ENCODE measurements at places on chromosomes 13 and 19.
A peak's percentile ranks its signal among the peaks of the same experiment; 100 is the strongest.

GRCh38 chr19:20162821-20163220 lies 4.2 kb upstream of the ZNF486 start:
- DNase-seq: no peak

GRCh38 chr13:25253702-25254101 lies 33.6 kb downstream of the MTMR6 start:
- DNase-seq: no peak

DNA sequence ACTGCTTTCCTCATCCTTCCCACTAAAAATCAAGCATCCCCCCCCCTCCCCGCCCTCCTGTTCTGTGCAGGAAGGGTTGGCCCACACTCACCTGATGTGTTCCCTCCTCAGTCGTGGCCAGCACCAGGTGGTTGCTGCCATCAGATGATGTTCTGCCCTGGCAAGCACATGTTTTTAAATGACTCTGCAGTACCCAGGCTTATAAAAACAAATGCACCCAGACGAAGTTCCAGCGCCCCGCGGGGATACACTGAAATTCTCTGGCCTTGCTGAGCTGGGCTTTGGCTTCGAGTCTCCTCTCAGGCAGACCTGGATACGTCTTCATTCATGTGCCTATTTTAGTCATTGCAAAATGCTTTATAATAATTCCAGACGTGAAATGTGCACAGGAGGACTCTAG lies 316.3 kb downstream of the DLEU7 start:
- DNase-seq: no peak

GRCh38 chr19:33273881-33274662 lies 28.3 kb downstream of the CEBPA start:
- peak; percentile 49 for DNase-seq

DNA sequence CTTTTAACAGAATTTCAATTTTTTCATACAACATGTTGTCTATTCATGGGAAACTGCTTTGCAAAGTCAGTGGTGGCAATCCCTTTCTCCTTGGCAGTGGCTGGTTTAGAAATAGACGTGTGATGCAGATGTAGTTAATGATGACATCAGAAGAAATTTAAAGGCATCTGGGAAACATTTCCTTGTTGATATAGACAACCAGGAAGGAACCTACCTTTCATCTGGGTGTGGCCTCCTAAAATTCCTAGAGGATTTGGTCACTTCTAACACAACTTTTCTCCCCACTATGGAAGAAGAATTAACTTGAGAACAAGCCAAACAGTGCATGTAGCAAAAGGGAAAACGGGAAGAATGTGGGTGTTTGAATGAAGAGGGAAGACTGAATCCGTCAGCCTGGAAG lies 102.8 kb downstream of the EFNB2 start:
- DNase-seq: no peak

GRCh38 chr13:74129500-74130191 lies 4.6 kb downstream of the KLF12 start:
- DNase-seq: peak; percentile 33

DNA sequence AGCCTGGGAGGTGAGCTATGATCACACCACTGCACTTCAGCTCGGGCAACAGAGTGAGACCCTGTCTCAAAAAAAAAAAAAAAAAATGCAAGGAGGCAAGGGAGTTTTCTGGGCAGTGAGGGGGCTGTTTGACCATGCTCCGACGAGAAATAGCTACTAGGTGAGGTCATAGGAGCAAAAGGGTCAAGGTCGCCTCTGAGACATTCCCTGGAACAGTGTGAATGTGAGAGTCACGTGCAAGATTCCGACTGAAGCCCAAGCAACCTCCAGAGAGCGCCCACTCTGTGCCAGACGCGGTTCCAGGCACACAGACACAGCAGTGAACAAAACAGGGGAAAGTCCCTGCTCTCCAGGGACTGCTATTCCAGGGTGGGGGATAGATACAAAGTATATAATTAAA lies 2.5 kb downstream of the ZNRF4 start:
- no peak for DNase-seq

GRCh38 chr19:3932931-3933810 lies at the start of gene NMRK2:
Gene NMRK2, plus strand, starts transcription at chr19:3933069. Its CDS starts 603 bp downstream, at chr19:3933672.
- DNase-seq: peak; percentile 5

DNA sequence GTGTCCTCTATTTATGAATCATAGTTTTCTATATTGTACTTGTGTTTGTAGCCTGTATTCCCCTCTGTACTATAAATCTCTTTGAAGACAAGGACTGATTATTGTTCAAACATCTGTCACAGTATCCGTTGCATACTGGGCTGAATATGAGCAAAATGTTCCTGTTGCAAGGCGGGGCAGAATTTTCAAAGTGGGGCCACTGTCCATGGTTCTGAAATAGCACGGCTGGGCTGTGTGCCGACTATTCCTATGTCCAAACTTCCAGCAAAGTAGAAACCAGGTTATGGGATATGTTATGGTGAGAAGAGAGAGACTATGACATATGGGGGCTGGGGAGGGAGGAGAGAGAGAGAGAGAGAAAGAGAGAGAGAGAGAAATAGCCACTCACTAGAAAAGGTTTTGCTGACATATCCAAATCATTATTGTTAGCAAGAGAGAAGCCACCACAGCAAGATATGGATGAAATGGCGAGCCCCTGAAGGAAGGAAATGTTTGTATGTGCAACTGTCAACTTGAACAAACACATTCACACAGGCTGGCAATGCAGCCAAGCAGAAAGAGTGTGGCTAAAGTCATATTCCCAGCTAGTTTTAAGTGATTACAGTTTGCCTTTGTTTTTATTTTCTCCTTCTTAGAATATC lies 107.0 kb upstream of the GPR12 start:
- DNase-seq: peak; percentile 13

DNA sequence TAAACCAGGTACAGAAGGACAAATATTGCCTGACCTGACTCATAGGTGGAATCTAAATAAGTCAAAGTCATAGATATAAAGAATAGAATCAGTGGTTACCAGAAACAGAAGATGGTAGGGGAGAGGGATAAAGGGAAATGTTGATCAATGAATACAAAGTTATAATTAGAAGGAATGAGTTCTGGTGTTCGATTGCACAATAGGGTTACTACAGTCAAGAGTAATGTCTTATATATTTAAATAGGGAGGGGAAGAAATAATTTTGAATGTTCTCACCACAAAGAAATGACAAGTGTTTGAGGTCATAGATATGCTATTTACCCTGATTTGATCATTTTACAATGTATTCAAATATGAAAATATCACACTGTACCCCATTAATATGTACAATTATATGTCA lies 1541.2 kb downstream of the SLITRK1 start:
- DNase-seq: no peak

DNA sequence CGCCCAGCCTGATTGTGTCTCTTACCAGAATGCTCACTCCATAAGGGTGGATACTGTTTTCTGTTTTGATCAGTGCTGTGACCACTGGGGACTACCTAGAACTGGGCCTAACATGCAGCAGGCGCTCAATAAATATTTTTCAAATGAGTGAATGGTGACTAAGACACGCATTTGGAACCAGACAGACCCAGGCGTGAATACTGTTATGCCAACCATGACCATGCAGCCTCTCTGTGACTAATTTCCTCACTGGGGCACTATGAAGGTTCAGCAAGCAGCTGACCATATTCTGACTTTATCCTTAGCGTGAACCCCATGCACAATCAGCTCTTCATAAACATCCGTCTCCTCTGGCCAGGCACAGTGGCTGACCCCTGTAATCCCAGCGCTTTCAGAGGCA lies 13.0 kb upstream of the SPC24 start:
- no peak for DNase-seq

GRCh38 chr19:18141031-18141430 lies 11.9 kb upstream of the PIK3R2 start:
- no peak for DNase-seq

GRCh38 chr13:32905063-32905863 lies 111.0 kb upstream of the KL start:
- no peak for DNase-seq

GRCh38 chr13:41494202-41494601 lies 36.9 kb downstream of the RGCC start:
- no peak for DNase-seq

GRCh38 chr13:30147421-30147820 lies 159.9 kb downstream of the KATNAL1 start:
- DNase-seq: no peak

DNA sequence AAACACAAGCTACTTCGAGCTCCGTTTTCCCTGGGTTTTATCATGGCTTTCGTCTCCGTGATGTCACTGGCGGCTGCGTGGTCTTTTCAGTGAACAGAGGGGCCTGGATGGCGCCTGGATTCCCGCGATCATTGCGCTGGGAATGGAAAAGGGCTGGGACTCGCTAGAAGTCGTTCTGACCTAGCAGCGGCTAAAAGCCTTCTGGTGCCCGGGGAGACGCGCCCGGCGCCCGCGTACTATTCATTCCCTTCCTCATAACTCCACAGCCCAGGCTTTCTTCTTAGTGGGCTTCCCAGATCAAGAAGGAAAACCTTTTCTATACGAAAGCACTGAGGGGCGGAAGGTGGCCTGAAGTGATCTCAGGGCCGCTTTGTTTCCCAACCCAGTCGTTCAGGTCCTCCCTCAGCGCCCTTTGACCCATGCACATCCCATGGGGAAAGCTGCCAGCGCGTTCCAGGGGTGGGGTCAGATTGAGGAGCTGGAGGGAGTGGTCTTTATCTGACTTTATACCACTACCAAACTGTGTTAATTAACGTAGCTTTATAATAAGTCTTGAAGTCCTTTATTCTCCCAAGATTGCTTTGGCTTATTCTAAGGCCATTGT lies 96.6 kb downstream of the ELF1 start:
- DNase-seq: no peak

GRCh38 chr13:40611004-40611403 lies 55.4 kb downstream of the FOXO1 start:
- no peak for DNase-seq

DNA sequence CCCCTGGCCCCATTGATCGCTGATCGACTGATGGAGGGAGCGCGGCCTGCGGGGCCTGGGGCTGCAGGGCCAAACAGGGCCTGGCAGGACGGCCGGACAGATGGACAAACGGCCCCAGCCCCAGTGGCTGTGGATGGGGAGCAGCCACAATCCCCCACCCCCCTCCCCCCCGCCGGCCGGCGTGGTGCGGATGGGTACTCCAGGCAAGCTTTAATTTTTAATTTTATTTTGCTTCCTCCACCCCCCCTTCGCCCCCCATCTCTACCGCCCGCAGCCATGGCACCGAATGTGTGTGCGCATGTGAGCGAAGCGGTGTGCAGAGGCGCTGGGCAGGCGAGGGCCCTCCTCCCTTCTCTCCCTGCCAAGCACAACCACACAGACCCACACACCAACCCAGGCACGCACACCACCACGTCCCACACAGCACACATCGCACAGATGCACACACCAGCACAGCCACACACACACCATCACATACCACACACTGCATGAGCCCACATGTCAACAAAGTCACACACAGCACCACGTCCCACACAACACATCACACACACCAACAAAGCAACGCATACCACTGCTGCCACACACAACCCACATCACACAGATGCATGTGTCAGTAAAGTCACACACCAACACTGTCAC lies 12.4 kb downstream of the ERFL start:
- DNase-seq: no peak

- no peak for DNase-seq
Measured at GRCh38 chr13:99981735-99982035, at the start of gene ZIC2. Gene ZIC2, plus strand, starts transcription at chr13:99981784. Its CDS starts 281 bp downstream, at chr13:99982065.

DNA sequence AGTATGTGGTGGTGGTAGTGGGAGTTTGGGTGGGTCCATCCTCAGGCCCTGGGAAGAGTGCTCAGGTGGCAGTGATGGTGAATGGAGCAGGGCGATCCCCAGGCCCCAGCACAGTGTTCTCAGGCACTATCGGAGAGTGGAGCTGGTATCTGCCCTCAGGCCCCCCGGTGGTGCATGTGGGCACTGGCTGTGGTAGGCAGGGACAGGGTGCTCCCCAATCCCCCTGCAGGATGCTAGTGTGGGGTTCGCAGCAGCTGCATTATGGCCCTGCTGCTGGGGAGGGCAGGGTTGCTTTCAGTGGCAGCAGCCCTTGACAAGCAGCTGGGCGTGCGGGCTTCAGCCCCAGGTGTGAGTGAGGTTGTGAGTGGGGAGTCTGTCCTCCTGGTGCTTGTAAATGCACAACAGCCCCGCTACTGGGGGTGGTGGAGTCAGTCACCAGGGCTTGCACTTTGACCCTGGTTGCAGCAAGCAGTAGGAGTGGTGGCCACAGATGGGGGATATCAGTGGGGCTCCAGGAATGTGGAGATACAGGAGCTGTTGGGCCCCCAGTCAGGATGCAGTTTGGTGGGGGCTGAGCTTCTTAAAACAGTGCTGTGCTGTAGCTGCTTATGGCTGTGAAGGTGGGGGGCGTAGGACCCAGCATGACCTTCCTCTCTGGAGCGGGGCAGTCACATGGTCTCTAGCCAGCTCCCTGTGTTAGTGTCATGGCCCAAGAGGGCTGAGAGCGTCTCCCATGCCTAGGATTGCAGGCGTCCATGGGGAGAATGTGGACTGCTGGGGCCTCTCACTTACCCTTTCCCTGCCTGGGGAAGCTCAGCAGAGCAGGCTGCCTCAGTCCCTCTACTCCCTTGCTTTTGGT lies 38.7 kb upstream of the ARHGEF7 start:
- no peak for DNase-seq

GRCh38 chr13:90553159-90553558 lies 794.3 kb upstream of the MIR17HG start:
- no peak for DNase-seq

DNA sequence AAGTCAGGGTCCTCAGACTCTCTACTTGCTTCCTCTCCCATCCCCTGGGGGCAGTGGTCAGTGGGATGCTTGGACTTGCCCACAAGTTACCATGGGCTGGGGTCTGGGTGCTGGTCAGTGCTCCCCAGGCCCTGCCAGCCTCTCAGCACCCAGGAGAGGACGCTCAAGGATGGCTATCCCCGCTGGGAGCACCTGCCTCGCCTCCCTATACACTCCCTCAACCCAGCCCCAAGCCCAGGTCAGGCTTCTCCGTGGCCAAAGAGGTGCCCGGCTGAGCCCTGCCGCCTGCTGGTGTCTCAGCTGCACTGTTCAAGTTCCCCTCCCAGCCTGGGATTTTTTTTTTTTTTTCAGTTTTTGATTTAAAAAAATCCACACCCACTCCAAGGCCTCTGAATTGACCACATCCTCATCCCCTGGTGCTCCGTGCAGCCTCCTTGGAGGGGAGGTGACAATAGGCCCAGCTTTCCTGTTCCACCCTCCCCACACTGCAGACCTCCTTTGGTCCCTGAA lies 10.8 kb downstream of the F2RL3 start:
- DNase-seq: peak; percentile 47

- DNase-seq: no peak
Measured at GRCh38 chr13:29756506-29756905, 93.9 kb downstream of the UBL3 start.

DNA sequence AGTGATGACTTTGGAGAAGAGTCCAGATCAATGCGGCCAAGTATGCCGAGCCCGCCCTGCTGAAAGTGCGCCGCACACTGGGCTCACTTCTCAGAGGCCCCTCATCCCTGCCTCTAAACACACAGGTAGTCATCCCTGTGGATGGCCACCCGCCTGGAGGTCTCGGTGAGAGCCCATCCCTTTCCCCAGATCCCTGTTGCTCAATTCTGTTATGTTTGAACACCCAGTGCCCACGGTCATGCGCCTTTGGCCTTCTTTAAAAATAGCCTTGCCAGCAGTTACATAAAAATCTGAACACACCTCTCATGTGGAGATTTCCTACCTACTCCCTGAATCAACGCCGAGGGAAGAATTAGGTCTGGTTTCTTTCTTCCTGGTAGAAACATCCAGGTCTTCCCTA lies 11.9 kb downstream of the ELAVL1 start:
- no peak for DNase-seq

GRCh38 chr13:38872693-38873092 lies 117.9 kb downstream of the STOML3 start:
- peak; percentile 41 for DNase-seq
